ENCODE measurements at places on chromosomes 11 and 22.

GRCh38 chr11:17751558-17751957 is 17.0 kb downstream of the KCNC1 start:
- DNase-seq = no peak

DNA sequence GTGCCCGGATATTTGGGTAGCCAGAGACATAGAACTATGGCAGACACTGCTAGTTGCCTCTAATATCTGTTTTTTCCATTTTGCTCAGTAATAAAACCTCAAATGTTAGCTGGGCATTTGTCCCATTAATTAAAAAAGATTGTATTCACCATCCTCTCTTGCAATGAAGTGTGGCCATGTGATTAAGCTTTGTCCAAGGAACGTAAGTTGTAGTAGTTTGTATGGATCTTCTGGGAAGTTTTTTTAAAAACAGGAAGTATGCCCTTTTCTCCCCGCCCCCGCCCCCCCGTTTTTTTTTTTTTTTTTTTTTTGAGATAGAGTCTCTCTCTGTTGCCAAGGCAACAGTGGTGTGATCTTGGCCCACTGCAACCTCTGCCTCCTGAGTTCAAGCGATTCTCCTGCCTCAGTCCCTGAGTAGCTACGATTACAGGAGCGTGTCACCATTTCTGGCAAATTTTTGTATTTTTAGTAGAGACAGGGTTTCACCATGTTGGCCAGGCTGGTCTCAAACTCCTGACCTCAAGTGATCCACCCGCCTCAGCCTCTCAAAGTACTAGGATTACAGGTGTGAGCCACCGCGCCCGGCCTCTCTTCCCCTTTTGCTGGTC is 1.7 kb upstream of the TMEM135 start:
- no peak for DNase-seq

DNA sequence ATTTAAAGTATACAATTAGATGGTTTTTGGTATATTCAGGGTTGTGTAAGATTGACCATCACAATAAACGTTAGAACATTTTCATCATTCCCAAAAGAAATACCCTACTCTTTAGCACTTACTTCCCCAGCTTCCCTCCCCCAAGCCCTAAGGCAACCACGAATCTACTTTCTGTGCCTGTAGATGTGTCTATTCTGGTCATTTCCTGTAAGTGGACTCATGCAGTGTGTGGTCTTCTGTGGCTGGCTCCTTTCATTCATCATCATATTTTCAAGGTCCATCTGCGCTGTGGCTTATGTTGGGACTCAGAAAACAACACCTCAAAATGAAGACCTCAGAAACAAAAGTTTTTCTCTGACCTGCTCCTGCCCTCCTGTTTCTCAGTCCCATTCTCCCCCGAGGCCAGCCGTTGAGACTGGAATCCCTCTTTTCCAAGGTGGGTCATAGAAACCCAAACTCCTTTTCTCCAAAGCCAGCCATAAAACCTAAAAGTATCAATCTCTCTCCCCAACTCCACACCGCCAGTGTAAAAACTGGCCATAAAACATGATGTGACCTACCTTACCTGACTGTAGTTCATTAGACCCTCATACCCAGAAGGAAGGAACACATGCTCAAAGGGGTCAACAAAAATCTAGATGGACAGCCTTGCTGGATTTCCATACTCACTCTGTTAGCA is 12.9 kb upstream of the TMPRSS13 start:
- DNase-seq = no peak

GRCh38 chr11:40161854-40162410 is 1297.5 kb downstream of the LRRC4C start:
- no peak for DNase-seq

GRCh38 chr22:35381424-35382009 is 621 bp downstream of the HMOX1 start:
- DNase-seq = no peak

GRCh38 chr11:109547356-109548027 is 125.5 kb downstream of the C11orf87 start:
- DNase-seq = peak; percentile 33

- no peak for DNase-seq
Measured at GRCh38 chr11:11786771-11787170, 55.0 kb upstream of the USP47 start.

DNA sequence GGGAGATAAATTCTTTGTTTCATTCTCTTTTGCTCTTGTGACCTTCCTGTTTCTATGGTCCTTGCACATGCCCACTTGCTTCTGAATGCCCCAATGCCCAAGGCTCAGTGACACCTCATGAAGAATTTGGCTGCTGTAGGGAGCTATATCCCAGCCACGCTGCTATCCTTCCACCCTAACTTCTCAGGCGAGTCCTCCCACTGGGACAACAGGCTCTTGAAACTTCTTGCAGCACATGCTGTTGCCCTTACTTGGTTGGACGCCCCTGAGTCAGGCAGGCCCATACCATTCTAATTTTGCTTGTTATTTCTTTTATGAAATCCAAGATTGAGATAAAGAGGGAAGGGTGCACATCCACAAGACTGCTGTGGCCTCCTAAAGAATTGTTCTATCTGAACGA is 57.6 kb upstream of the BLID start:
- no peak for DNase-seq

DNA sequence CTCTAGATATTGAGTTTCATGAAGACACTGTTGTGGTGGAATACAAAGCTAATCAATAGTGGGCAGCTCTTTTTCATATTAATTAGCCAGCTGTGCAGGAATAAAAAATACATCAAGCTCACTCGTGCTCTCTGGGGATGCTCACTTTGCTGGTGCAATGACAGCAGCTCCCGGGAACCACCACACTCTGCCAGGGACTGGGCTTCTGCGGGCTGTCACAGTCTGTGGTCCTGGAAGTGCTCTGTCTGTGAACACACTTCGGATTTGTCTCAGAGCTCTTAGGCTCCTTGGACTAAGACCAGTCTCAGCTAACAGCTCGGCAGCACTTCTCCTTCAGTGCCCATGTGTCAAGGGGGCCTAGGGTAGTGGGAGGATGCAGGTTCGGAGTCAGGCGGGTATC is 393.5 kb downstream of the TENM4 start:
- no peak for DNase-seq

DNA sequence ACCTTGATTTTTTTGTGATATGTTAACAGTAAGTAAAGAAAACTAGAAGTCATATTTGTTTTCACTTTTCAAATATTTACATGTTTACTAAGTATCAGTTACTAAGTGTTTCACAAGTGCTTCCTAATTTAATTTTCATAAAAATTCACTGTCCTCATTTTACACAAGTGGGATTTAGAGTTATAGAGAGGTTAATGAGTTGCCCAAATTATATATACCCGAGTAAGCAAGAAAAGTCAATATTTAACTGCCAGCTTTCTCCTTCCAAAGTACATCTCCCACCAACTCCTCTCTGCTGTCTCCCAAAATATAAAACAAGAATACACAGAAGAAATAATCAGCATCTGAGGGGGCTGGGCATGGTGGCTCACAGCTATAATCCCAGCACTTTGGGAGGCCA is 896.7 kb upstream of the ANO3 start:
- no peak for DNase-seq

DNA sequence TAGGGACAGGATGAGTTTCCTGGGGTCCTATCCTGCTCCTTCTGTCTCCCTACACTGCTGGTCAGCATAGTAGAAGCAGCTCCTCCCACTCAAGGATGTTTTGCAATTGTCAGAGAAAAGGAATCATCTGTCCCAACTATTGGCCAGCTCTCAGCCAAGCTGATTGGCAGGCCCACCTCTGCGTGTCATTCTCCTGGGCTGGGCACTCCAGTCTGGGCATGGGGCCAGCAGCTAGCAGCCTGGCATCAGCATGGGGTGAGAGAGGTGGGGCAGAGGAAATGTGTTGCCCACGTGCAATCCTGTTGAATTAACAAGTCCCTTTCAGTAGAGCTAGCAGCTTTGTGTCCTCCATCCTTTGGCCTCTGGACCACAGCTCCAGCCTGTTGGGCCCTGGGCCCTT is 14.1 kb downstream of the ANKK1 start:
- DNase-seq = no peak

- DNase-seq = no peak
Measured at GRCh38 chr11:36464720-36465119, 45.4 kb downstream of the TRAF6 start.

DNA sequence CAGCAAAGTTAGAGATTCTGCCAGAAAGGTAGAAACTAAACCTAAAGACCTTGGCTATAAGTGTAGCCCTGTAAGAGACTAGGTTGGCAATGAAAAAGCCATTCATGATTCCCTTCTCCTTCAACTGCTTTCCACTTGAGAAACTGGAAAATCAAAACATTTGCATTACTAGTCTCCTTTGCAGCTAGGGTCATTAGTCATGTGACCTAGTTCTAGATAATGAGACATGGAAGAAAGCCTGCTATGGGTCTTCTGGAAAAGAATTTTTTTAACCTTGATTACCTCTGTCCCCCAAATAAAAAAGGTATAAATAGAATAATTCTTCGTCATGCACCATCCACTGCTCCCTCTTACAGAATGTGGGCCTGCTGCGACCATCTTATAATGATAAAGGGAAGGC is 80.1 kb downstream of the SOX6 start:
- DNase-seq = no peak

DNA sequence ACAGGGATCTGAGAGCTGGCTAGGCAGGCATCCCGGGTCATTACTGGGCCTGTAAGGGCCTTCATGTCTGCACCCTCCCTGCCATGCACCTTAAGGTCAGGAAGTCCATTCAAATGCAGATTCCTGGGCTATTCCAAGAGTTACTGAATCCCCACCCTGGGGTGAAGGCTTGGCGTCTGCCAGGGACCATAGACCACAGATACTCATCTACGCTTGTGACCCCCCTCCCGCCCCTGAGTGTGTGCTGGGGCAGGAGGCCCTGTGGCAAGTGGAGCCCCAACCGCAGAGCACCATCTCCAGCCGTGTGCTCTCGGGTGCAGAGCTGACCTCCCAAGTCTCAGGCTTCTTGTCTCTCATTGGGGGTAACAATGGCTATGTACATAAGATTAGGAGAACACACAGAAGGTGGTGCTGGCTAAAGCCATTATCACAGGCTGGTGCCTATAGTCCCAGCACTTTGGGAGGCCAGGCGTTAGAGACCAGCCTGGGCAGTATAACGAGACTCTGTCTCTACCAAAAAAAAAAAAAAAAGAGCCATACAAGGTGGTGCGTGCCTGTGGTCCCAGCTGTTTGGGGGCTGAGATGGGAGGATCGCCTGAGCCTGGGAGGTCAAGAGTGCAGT is 19.1 kb upstream of the KCNQ1OT1 start:
- no peak for DNase-seq

GRCh38 chr11:122864386-122865115 is 18.0 kb upstream of the JHY start:
- DNase-seq = no peak

DNA sequence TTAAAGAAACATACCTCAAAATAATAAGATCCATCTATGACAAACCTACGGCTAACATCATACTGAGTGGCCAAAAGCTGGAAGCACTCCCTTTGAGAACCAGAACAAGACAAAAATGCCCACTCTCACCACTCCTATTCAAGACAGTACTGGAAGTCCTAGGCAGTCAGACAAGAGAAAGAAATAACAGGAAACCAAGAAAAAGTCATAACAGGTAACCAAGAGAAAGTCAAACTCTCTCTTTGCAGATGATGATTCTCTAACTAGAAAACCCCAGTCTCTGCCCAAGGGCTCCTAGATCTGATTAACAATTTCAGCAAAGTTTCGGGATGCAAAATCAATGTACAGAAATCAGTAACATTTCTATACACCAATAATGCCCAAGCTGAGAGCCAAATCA is 35.6 kb downstream of the TMEM123 start:
- no peak for DNase-seq

DNA sequence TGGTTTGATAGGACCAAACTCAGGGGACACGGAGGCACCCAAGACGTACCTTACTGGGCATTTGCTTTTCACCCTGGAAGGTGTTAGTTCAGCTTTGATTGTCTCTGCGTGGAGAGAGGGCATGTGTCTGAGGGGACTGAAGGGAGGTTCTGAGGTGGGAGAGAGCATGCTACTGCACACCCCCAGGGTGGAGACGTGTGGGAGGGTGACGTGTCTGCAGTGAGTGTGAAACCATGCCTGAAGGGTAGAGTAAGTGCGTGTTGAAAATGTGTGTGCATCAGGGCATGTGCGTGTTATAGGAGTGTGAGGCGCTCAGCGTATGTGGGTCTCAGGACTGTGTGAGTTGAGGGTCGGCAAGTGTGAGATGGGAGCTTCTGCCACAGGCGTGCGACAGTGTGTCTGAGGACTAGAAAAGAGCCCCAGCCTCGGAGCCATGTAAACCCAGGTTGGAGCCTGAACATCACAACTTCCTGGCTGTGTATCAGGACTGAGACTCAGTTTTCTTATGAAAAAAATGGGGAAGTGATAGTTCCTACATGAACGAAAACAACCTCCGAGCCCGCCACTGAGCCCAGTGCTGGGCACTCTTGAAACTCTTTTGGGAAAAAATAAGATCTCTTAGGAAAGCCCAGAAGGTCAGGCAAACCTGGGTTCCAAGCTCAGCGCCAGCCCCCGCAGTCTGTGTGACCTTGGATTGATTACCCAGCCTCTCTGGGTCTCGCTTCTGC is 11.8 kb upstream of the KCNJ11 start:
- no peak for DNase-seq

DNA sequence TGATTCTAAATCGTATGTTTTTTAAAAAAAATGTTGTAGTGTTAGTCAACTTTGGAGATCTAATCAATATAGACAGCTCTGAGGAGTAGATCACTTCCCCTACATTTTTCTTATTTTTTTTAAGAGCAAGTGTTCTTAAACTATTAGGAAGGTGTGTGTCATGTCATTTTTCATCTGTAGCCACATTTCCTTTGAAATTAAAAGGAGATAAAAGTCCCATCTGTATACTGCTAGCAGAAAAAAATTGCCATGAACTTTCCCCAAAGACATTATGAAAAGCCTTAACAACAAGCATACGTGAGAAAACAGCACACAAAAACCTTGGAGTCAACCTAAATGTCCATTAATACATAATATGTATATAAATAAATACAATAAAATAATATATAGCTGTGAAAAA is 286.6 kb downstream of the ETS1 start:
- no peak for DNase-seq

DNA sequence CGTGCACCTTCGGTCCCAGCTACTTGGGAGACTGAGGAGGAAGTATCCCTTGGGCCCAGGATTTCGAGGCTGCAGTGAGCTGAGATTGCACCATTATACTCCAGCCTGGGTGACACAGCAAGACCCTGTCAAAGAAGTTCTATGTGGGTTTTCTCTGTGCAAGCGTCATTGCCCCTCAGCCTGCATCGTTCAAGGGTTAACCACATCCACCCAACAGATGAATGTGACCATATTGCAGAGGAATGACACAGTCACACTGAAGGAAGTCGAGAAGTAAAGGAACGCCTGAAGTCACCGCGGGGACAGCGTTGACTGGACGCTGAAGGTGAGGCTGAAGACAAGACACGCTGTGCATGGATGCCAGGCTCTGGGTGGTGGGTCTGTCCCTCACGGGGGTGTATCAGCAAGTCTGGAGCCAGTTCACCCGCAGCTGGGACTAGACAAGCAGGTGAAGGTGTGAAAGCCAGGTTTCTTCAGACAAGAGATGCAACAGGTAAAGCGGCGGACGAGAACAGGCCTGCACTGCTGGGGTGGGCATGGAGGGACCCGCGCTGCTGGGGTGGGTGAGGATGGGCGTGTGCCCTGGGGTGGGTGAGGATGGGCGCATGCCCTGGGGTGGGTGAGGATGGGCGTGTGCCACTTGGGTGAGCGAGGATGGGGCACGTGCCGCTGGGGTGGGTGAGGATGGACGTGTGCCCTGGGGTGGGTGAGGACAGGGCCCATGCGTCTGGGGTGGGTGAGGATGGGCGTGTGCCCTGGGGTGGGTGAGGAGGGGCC is 36.5 kb upstream of the TOLLIP start:
- no peak for DNase-seq

Measured in AG04449 (cell line).